CD4-positive, alpha-beta T cell treated with Interleukin-15 for 4 hours (primary cell): ENCODE measurements at places on chromosomes 3 and 15.

DNA sequence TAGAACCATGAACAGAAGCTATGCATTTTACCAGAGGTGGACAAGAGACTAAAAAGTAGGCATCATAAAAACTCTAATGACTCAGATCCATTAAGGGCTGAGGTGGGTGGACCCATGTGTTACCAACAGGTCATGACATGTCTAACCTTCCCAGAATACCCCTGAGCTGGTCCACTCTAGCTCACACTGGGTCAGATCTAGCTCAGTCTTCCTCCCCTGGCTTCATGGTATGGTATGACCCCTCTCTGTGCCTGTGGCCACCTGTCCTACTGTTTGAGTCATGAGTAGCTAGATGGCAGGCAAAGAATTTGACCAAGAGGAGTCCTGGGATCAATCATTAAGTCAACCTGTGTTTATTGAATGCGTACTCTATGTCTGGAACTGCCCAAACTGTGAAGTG lies 340.4 kb downstream of the EPHB1 start:
- DNase-seq: no peak

GRCh38 chr15:41653760-41654159 lies 6.4 kb upstream of the MGA start:
- DNase-seq: no peak

- no peak for DNase-seq
These were observed 53.2 kb downstream of the CHST2 start for GRCh38 chr3:143172795-143173145.

GRCh38 chr3:14810801-14811661 lies 7.7 kb upstream of the FGD5 start:
- DNase-seq: no peak

DNA sequence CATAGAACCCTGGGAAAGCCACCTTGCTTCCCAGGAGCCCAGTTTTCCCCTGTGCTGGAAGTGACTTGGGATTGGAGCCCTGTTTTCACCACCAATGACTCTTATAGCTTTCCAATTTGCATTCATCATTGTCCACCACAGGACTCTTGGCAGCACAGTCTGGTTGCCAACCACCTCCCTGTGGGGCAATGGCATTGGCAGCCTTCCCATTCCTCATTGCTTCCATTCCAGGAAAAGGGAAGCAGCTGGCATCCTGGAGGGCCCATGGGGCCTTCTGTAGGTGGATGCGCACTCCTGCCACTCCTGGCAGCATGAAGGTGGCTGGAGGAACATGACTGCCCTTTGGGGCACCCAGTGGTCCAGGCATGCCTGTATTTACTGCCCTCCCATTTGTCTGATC lies 57.7 kb downstream of the FEM1B start:
- no peak for DNase-seq

GRCh38 chr15:79035111-79035601 lies 55.4 kb downstream of the RASGRF1 start:
- no peak for DNase-seq

- DNase-seq: no peak
These were observed 573.4 kb upstream of the DPPA4 start for GRCh38 chr3:109910772-109911171.

GRCh38 chr3:164174059-164174458 lies 904.2 kb downstream of the SI start:
- DNase-seq: no peak

- no peak for DNase-seq
These were observed 424 bp downstream of the EAF2 start for GRCh38 chr3:121835465-121835801.

GRCh38 chr3:126308394-126309125 lies 48.6 kb downstream of the KLF15 start:
- no peak for DNase-seq

DNA sequence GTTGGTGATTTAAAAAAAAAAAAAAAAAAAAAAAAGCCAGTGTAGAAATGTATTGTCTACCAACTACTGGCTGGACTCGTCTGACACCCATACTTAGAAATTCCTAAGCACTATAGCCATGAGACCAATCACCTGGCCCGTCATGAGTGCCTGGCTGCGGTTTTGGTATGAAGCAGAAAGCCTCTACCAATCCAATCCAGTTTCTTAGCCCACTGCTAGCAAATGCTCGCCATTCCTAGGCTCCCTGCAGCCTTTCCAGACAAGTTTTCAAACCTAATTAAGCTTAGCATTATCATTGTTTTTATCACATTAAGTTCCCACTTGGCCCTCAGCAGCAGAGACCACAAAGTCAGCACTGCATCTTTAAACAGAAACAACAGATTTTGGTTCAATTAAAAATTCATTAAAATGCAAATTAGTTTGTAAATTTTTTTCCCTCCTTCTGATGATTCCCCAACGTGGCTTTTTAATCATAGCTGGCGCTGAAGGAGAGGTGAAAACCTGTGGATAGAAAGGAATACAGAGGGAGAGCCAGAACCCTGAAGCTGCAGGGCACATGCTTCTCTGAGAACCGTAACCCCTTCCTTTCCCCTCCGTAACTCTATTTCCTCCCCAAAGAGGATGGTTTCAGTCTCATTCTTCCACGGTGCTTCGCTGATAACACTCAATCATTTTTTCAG lies 32.2 kb upstream of the ST8SIA2 start:
- DNase-seq: no peak

DNA sequence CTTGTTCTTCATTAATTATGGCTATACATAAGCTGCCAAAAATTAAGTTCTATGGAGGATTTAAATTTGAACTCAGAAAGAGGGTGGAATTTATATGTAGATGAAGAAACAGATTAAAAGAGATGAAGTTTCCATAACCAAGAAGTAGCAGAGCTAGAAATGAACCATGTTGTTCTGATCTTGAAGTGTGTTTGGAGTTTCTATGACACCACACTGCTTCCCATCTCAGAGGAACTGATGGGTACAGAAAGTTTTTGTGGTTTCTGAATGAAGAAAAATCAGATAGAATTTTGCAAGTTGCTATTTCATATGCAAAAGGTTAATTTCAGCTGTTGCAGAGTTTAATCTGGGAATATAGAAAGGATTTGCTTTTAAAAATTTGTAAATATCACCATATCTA lies 710.3 kb downstream of the PDCD6IP start:
- no peak for DNase-seq

DNA sequence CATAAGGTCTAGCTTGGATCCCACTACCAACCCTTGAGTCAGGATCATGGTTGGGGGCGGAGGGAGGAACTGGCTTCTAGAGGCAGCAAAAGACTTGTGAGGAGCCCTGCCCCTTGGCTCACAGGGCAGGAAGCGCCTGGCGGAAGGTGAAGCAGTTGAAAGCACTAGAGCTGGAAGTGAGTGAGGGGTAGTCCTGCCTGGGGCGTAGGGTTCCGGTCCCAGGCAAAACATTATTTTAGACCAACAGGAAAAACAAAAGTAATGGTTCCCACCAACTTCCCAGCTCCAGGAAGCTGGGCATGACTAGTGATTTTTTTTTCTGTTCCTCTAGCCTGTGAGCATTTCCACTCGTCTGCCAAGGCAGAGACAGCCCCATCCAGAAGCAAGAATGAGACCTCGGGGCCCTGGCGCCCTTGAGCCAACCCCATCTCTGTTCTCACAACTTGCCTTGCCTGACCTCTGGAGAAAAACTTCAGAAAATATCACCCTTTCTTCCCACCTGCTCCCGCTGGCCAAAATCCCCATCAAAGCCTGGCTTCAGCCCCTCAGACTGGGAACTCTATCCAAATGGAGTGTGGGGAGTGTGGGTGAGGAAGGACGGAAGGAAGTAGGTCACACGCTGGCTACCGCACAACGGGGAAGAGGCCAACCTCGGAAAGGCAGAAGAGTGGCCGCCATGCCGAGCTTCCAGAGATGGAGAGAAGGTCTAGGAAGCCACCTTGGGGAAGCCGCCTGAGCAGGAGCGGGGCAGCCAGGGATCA lies 57.5 kb downstream of the RBPMS2 start:
- no peak for DNase-seq

DNA sequence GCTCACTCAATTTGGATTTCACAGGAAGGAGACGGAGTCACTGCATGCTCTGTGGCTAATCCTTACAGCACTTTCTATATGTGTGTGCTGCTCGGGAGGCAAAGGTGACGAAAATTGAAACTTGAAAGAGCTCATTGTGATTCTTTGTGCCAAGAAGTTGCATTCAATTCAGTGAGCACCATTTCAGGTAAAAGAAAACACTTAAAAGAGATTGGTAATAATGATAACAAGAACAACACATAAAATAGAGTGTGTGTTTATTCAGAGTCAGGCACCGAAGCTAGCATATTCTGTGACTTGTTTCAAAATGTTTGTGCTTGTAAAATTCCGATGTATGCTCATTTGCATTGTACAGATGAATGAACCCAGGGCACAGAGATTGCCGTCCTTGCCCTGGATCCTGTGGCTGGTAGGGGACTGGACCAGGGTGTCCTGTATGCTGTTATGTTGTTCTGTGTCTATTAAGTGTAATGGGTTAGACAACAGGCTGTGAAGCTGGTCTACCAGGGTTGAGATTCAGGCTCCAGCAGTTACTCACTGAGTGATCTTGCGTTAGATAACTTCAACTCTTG lies 193.3 kb upstream of the PROK2 start:
- no peak for DNase-seq

- no peak for DNase-seq
These were observed 29.7 kb downstream of the GABRR3 start for GRCh38 chr3:98005438-98005837.

DNA sequence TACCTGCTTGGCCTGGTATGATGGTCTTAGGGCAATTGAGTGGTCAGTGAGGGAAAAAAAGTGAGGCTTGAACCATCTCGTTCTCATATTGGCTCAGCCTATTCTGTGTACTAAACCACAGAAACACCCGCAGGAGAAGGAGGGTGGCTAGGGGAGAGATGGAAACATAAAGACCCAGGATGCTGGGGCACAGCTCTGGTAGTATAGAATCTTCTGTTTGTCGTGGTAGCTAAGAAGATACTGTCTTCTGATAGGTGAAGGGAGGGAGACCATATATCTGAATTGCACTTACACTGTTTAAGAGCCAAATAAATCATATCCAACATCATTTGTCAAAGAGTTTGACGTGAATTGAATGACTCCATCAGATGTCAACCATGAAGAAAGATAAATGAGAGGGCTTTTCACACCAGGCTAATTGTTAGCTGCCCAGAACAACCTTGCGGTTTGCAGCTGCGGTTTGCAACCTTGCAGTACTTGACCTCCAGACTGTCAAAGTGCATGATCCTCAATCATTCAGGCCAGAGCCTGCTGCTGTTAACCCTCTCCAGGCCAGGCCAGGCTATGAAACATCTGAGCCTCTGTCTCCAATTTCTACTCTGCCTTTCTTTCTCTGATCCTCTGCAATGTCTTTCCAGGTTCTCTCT lies 40.9 kb upstream of the PIK3R4 start:
- no peak for DNase-seq

GRCh38 chr15:69357773-69358771 lies 56.1 kb upstream of the KIF23 start:
- no peak for DNase-seq

DNA sequence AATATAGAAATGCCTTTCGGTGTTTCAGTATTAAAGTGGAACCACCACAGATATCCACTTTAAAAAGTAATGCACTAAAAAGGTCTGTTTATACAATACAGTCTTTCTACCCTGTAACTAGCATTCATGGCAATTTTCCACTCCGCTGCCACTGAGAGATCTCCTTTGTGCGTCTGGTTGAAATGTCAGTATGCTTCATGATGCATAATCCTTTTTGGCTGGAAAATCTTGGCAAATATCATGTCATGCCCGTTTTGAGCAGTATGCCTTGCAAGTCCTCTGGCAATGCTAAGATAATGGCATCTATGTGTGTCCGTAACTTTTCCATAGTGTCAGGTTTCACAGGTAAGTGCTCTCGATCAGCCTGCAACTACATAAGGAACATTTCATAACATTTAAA lies 30.8 kb upstream of the ARF4 start:
- no peak for DNase-seq

- no peak for DNase-seq
These were observed 15.9 kb downstream of the ZBTB38 start for GRCh38 chr3:141384157-141384556.

DNA sequence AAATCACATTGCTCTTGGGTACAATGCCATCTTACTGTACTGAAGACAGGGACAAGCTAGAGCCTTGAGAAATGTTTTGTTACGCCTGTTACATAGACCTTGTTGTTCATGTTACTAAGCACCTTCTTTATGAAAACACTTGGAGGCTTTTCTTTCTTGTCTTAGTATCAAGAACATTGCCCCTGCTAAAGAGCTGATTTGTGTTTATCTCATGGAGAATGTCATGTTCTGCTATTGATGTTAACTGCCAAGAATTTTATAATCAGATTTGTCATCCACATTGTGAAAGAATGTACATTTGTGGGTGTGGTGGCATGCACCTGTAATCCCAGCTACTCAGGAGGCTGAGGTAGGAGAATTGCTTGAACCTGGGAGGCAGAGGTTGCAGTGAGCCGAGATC lies 431.3 kb upstream of the MDFIC2 start:
- no peak for DNase-seq

DNA sequence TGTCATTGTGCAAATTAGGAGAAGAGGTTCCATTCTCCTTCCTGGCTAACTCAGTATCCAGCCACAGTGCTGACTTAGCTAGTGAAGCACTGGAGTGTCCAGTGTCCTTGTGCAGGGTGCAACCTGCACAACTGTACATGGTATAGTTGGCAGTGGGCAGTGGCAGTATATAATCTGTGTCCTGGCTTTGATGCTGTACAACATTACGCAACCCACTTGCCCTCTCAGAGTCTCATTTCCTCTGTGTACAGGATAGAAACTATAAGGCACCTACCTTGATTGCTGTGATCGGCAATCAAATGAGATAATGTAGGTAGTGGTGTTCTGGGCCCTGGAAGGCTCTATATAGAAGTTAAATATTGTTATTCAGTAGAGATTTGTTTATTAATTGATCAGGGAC lies 333.6 kb downstream of the CLSTN2 start:
- no peak for DNase-seq
